ENCODE measurements at places on chromosomes 5 and 9. TPM values are rescaled to one million over a fixed set of nuclear protein-coding genes. Genes with fewer than 3 reads are reported as not detected.

Gene IFNB1
- total RNA-seq: not detected

Gene TCOF1
- 58.3 TPM for total RNA-seq

Gene MARCOL
- not detected for total RNA-seq

Gene PLPP7
- not detected for total RNA-seq

GRCh38 chr5:20105915-20106314 lies 117.9 kb upstream of the CDH18 start:
- H3K27ac ChIP-seq: no peak overlapping the region
- no peaks in the 10 kb centered on the region for H3K36me3 ChIP-seq
- no peak overlapping the region for H3K4me3 ChIP-seq
- H3K4me1 ChIP-seq: no peaks in the 10 kb centered on the region
- no peak for DNase-seq

DNA sequence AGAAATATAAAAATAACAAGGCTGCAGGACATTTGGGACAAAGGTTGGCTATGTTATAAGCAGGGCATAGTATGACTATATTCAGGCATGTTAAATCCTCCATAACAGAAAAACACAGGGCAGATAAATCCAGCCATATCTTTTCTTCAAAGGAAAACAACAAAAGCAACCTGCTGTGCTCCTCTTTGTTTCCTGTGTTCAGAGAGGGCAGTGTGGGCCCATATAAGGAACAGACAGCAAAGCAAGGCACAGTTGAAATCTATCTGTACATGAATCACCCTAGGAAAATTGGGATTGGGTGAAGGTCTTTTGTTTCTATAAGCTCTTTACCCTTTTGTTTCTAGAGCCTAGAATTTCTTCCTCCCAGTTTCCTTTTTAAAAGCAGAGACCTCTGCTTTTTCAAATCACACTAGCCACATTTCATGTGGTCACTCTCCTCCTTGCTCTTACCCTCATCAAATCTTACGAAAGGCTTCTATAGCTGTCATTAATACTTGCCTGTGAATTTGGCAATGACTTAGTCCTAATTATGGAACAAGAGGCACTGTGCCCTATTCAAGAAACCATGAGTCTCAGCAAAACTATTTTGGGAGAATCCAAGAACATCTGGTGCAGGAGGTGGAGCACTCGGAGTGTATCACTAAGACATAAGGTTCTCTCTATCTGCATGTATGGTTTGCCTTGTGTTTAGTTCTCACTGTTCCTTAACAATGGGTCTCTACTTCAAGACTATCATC lies 1.8 kb downstream of the GZMA start:
- no peaks in the 10 kb centered on the region for H3K27me3 ChIP-seq
- peak overlapping the region; percentile 45 for H3K4me3 ChIP-seq
- DNase-seq: no peak
- H3K36me3 ChIP-seq: no peaks in the 10 kb centered on the region
- H3K4me1 ChIP-seq: peaks cover 43% of the 10 kb centered on the region
- H3K27ac ChIP-seq: no peak overlapping the region

DNA sequence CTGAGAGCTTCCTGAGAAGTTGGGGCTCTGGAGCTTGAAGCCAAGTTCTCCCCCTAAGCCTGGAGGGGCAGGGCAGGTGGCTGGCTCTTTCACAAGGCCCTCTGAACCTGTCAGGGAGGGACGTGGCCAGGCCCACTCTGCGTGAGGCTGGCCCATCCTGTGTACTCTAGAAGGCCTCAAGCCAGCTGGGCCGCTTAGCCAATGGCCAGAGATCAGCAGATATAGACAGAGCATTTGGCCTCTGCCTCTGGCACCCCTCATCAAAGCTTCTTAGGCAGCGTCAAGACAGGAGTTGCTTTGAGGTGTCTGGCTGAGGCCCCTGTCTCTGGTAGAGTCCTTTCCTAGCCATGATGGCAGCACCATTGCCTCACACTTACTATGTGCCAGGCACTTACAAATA lies 105.6 kb downstream of the FGF18 start:
- H3K4me1 ChIP-seq: no peaks in the 10 kb centered on the region
- H3K27ac ChIP-seq: no peak overlapping the region
- no peaks in the 10 kb centered on the region for H3K27me3 ChIP-seq
- H3K4me3 ChIP-seq: no peak overlapping the region

GRCh38 chr9:79569814-79570447 lies 1.8 kb upstream of the TLE4 start:
- DNase-seq: no peak
- H3K4me3 ChIP-seq: peak overlapping the region; percentile 44

DNA sequence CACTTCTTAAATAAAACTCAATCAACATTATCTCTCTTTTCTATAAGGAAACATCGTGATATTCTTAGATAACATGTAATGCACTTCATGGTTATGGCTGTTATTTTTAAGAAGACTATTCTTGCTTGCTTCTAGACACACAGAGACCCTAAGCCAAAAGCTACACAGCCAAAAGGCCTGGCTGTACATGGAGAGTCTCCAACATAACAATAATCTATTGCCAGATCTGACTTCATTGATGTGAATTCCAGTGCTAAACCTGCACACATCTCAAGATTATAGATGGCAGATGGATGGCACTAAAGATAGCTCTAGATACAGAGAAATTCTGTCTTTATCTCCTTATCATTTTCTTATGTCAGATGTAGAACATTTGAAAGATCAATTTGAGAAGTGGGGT lies 811.6 kb upstream of the ZNF608 start:
- no peak overlapping the region for H3K4me3 ChIP-seq
- no peaks in the 10 kb centered on the region for H3K36me3 ChIP-seq
- no peak for DNase-seq
- no peaks in the 10 kb centered on the region for H3K27me3 ChIP-seq

DNA sequence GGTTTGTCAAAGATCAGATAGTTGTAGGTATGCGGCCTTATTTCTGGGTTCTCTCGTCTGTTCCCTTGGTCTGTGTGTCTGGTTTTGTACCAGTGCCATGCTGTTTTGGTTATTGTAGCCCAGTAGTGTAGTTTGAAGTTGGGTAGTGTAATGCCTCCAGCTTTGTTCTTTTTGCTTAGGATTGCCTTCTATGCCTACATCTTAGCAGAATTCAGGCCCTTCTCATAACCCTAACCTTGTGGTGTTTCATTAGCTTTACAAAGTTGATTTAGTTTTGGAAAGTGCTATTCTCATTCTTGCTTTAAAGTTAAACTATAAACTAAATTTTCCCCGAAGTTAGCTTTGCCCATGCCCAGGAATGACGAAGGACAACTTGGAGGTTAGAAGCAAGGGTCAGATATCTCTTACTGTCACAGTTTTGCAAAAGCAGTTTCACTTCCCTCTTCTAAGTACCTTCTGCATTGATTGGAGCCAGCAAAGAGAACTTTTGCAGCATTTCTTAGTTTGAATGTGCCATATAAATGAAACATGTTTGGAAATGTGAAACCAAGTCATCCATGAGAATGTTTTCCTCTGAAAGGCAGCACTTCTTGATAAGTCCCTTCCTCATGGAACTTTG lies 274.3 kb upstream of the DMRT1 start:
- no peaks in the 10 kb centered on the region for H3K4me1 ChIP-seq
- no peaks in the 10 kb centered on the region for H3K27me3 ChIP-seq
- no peak for DNase-seq
- no peaks in the 10 kb centered on the region for H3K36me3 ChIP-seq
- H3K27ac ChIP-seq: no peak overlapping the region

- H3K27me3 ChIP-seq: no peaks in the 10 kb centered on the region
- no peak for DNase-seq
- H3K4me1 ChIP-seq: no peaks in the 10 kb centered on the region
- H3K36me3 ChIP-seq: no peaks in the 10 kb centered on the region
- no peak overlapping the region for H3K4me3 ChIP-seq
These were observed 324.5 kb downstream of the SLIT3 start for GRCh38 chr5:168976311-168976970.

- no peaks in the 10 kb centered on the region for H3K36me3 ChIP-seq
- peaks cover 11% of the 10 kb centered on the region for H3K27me3 ChIP-seq
- no peak overlapping the region for H3K4me3 ChIP-seq
- DNase-seq: no peak
These were observed 3.7 kb downstream of the NIM1K start for GRCh38 chr5:43195670-43196265.

GRCh38 chr9:76372336-76372735 lies 21.9 kb downstream of the RFK start:
- H3K36me3 ChIP-seq: no peaks in the 10 kb centered on the region
- no peaks in the 10 kb centered on the region for H3K4me1 ChIP-seq
- H3K27ac ChIP-seq: no peak overlapping the region
- DNase-seq: no peak

- no peak overlapping the region for H3K27ac ChIP-seq
- H3K27me3 ChIP-seq: peaks cover 24% of the 10 kb centered on the region
- DNase-seq: no peak
- no peaks in the 10 kb centered on the region for H3K4me1 ChIP-seq
- H3K36me3 ChIP-seq: no peaks in the 10 kb centered on the region
- no peak overlapping the region for H3K4me3 ChIP-seq
These were observed 27.6 kb upstream of the CCDC112 start for GRCh38 chr5:115324021-115324420.

DNA sequence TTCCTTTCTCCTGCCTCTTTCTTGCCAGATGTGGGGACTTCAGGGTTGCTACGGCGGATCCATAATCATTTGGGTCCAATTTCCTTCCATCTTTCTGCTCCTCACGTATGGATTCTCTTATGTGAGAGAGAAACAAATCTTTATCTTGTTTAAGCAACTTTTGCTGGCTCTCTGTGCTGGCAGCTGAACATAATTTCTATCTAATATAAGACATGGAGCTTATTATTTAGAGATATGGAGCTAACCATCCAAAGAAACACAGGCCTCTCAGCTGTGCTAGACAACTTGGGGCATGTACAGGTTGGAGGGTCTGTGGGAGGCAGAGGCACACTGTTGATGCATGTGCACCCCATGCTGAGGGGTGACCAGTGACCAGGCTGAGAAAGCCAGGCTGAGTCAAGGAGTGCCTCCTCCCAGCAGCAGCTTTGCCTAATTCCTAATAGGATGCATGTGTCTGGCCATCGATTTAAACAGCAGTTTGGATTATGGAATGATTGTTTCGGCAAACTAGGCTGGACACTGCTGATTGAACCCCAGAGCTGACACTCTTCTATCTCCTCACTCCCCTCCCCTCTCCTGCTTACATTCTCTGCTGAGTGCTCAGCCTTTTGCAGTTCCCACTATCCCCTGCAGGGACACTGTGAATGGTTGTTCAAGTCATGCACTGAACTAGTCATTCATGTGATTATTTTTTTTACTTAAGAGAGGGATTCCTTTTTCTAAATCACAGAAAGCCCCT lies 195.8 kb downstream of the ERCC6L2 start:
- no peaks in the 10 kb centered on the region for H3K4me1 ChIP-seq
- H3K4me3 ChIP-seq: no peak overlapping the region
- H3K27me3 ChIP-seq: peaks cover 6% of the 10 kb centered on the region
- H3K36me3 ChIP-seq: no peaks in the 10 kb centered on the region
- H3K27ac ChIP-seq: no peak overlapping the region

GRCh38 chr5:116518423-116518822 lies 56.2 kb downstream of the SEMA6A start:
- H3K27ac ChIP-seq: no peak overlapping the region
- H3K4me3 ChIP-seq: no peak overlapping the region
- no peak for DNase-seq

DNA sequence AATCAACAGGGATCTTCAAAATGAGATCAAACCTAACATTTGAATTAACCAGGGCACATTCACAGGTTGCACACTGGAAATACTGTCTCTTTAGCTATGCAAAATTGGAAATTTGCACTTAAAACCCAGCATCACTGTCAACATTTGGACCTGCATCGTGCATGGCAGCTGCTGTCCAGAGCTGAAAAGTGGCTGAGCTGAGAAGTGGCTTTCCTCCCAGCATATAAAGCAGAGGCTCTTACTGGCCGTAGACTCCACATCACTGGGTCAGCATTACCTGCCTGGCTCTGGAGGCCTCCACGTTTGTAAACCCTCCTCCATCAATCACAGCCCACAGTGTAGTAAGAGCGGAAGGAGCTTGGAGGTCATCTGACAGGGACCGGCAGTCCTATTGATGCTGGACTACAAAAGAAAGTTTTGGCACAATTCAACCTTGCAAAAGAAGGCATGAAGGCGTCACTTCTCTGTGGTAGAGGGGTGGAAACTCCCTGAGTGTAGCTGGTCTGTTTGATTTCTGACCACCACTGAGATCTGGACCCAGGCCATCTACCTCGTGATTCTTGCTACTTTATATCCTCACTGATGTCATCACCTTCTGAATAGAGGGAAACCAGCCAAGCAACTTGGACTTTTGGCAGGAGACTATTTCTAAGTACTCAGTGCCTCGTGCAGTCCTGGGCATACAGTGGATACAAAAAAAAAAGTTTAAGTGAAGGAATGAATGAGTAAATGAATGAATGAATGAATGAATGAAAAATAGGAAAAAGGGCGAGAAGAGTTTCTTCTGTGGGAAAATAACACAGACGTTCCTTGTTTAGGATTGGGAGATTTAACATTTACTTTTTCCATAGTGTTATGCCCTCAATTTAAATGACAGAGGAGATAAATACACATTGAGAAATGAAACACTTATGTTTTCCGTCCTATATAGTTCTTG lies 14.8 kb downstream of the RASEF start:
- H3K27me3 ChIP-seq: no peaks in the 10 kb centered on the region
- H3K4me3 ChIP-seq: no peak overlapping the region
- H3K36me3 ChIP-seq: no peaks in the 10 kb centered on the region
- no peak overlapping the region for H3K27ac ChIP-seq
- no peak for DNase-seq

GRCh38 chr5:108730617-108731340 lies 16.9 kb upstream of the FER start:
- H3K27ac ChIP-seq: no peak overlapping the region
- no peaks in the 10 kb centered on the region for H3K36me3 ChIP-seq
- H3K27me3 ChIP-seq: peaks cover 29% of the 10 kb centered on the region
- no peak overlapping the region for H3K4me3 ChIP-seq
- peaks cover 12% of the 10 kb centered on the region for H3K4me1 ChIP-seq

- DNase-seq: no peak
- no peaks in the 10 kb centered on the region for H3K4me1 ChIP-seq
- H3K4me3 ChIP-seq: no peak overlapping the region
These were observed 31.4 kb upstream of the SPARC start for GRCh38 chr5:151718153-151718552.

DNA sequence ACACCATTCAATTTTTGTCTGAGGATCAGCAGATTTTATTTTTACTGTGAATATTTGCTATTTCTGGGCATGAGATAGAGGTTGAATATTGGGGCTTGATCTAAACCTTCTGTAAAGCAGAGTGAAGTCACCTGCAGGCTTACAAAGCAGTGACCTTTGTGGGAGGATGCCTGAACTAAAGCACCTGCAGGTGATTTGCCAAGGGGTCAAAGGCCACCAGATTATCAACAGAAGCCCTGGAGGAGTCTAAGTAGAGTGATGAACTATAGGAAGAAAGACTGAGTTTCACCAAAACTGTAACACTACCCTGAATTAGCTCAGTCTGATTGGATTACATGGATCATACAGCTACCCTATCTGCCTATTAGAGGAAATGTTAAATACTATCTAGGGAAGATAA lies 144.3 kb upstream of the PRLR start:
- no peaks in the 10 kb centered on the region for H3K27me3 ChIP-seq
- H3K4me1 ChIP-seq: no peaks in the 10 kb centered on the region
- no peak overlapping the region for H3K27ac ChIP-seq
- H3K36me3 ChIP-seq: no peaks in the 10 kb centered on the region
- DNase-seq: no peak
